ENCODE measurements at places on chromosomes 3 and 15.

DNA sequence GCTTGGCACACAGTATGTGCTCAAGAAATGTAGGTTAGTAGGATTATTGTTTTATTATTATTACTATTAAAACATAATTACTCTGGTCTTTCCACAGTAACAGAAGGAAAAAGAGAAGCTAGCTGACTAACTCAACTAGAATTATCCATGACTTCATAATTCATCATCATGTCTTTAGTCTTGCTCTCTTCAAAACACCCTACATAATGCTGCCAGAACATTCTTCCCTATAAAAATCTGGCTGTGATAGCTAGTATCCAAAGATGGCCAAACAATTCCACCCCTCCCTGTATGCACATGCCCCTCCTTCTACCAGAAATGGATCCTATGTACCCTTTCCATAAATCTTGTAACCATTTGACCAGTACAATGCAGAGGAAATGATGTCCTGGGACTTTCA is 48.8 kb upstream of the SRGAP3 start:
- DNase-seq: no peak

- no peak for DNase-seq
Observed at GRCh38 chr3:17850448-17850847, 108.0 kb upstream of the TBC1D5 start.

- DNase-seq: no peak
Observed at GRCh38 chr15:44024155-44024554, 170.9 kb downstream of the FRMD5 start.

GRCh38 chr3:27880969-27881892 is 159.1 kb upstream of the EOMES start:
- DNase-seq: no peak

- DNase-seq: peak; percentile 47
Observed at GRCh38 chr3:133532951-133533350, 40.5 kb upstream of the CDV3 start.

GRCh38 chr15:40332113-40332781 is 8.5 kb downstream of the CCDC9B start:
- no peak for DNase-seq

- DNase-seq: no peak
Observed at GRCh38 chr15:69535101-69535638, 82.6 kb downstream of the RPLP1 start.

DNA sequence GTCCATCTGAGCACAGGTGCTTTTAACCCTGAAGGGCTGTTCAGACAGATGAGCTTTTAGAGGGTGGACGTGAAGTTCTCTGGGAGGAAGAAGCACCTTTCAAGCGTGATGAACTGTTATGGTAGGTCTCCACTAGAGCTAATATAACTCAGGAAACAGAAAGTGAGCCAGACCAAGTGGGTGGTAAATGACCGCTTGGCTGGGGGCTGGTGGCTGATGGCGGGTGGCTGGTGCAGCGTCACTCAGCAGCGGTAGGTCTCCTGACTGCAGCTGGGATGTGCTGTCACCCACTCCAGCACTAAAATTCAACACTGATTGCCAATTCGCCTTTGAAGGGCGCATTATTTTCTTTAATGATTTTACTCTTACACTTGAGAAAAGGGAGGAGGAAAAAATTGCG is 31.2 kb upstream of the LACTB start:
- DNase-seq: no peak

GRCh38 chr3:71063773-71064290 is 519.7 kb downstream of the FOXP1 start:
- peak; percentile 68 for DNase-seq

GRCh38 chr3:188242436-188243123 is 88.6 kb downstream of the LPP start:
- DNase-seq: no peak

DNA sequence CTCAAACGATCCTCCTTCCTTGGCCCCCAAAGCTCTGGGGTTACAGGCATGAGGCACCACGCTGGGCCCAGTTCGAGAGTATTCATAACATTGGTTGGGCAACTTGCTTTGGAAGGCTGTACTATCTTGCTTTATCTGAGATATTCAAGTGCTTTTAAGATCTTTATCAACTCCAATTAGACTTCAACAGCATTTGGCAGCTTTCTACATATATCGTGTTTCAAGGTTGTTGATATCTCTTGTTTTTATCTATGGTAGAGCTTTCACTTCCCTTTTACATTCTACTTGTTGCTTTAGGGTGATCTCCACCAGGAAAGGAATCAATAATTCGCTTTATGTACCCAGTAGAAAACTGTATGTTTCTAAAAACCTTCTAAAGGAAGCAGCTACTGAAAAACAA is 395.3 kb downstream of the IL5RA start:
- no peak for DNase-seq

DNA sequence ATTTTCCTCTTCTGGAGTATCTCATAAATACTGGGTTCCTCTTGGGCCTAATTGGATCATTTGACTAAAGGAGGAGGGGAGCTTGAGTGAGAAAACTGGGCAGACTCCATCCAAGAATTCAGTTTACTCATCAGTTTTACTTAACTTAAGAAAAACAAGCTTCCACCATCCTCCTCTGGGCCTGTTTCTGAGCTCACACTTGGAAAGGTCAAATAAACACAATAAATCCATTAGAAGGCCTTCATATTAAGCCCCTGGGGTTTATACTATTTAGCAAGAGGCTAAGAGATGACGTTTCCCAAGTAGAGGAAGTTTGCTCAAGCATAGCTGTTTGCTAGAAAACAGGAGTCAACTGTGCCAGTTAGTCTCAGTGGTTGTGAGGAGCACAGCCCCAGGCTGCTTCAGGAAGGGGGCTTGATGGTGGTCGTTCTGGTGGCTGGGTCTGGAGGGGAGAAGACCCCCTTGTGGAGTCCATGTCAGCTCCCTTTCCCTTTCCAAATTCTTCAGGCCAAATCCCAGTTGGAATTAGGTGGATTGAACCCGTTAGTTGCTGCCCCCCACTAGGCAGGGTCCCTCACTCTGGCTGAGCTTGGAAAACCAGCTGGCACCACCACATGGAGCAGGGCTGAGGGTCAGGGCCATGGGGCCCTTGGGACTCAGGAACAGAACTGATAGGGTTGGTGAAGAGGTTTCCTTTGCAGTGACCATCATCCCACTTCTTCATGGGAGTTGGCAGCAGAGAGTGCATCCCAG is 64.8 kb downstream of the SPSB4 start:
- DNase-seq: peak; percentile 99

GRCh38 chr3:179179979-179180759 is 32.0 kb downstream of the PIK3CA start:
- peak; percentile 36 for DNase-seq

DNA sequence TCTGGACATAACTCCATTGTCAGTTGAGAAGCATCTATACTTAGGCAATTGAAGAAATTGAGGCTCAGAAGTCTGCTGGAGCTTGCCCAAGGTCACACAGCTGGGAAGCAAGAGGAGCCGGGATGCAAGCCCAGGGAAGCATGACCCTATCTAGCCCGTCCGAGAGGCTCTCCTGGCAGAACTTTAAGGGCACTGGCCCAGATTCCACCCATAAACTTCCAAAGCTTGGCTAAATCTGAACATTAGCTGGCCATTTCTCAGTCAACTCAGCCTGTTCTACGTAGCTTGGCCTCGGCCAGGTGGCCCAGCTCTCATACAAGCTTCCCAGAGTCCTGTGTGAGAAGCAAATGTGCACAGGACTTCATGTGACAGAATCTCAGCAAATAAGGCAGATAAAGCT is 75.8 kb downstream of the LRIG1 start:
- peak; percentile 81 for DNase-seq

GRCh38 chr3:62329971-62330370 is 43.4 kb downstream of the FEZF2 start:
- DNase-seq: no peak

DNA sequence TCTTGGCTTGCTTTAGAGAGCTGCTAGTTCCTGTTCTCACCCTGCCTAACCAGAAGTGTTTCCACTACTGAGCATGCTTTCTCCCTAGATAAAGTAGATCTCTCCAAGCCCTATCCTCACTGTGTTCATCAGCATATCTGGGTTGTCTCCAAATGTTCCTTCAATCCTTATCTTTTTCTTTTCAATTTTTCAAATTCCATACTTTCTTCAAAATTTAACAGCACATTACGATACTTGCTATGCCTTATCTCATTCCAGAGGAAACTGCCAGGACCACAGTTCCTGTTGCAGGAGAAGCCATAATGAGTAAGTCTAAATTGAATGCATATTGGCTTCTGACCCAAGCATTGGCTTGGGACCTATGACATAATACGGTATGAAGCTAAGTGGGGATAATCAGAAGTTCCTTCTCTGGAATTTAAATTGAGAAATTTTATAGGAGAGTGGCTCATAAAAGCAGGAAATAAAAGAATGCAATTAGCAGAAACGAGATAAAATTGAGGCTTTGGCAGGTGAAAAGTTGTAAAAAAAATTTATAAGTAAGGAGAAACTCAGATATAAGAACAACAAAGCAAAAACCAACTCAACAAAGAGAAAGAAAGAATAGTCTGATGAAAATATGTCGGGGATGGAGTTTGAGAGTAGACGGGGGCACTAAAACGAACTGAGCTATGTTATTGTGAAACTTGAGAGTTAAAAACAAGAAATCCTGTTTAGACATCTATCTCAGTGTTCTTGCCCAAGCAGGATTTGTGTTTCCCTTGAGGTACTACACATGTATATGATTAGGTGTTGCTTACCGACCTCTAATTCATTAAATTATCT is 631.7 kb upstream of the CCDC54 start:
- peak; percentile 40 for DNase-seq

- no peak for DNase-seq
Observed at GRCh38 chr3:154223519-154223918, 100.8 kb downstream of the DHX36 start.

GRCh38 chr3:187183903-187184302 is 13.4 kb upstream of the RTP1 start:
- no peak for DNase-seq

GRCh38 chr15:92161039-92161670 is 232.5 kb upstream of the ST8SIA2 start:
- no peak for DNase-seq

GRCh38 chr3:108610651-108611050 is 21.1 kb downstream of the DZIP3 start:
- no peak for DNase-seq

DNA sequence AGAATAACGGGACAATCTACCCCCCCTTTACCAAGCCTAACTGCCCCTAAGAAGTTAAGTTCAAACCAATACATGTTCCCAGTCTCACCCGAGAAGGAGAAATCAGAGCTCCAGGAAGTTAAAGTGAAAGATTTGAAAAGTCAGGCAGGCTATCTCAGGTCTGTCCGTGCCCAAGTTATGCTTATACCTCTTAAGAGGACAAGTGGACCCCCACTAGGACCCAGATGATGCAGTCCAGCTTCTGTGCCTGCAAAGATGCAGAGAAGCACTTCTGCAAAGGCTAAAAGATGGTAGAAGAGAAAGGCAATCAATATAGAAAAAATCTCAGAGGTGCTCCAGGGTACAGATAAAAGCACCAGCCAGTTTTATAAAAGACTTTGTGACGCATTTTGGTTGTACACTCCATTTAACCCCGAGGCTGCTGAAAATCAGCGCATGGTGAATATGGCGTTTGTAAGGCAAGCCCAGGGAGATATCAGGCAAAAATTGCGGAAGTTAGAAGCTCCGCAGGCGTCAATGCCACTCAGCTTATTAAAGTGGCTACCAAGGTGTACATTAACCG is 9.8 kb upstream of the SLC9C1 start:
- DNase-seq: peak; percentile 71

DNA sequence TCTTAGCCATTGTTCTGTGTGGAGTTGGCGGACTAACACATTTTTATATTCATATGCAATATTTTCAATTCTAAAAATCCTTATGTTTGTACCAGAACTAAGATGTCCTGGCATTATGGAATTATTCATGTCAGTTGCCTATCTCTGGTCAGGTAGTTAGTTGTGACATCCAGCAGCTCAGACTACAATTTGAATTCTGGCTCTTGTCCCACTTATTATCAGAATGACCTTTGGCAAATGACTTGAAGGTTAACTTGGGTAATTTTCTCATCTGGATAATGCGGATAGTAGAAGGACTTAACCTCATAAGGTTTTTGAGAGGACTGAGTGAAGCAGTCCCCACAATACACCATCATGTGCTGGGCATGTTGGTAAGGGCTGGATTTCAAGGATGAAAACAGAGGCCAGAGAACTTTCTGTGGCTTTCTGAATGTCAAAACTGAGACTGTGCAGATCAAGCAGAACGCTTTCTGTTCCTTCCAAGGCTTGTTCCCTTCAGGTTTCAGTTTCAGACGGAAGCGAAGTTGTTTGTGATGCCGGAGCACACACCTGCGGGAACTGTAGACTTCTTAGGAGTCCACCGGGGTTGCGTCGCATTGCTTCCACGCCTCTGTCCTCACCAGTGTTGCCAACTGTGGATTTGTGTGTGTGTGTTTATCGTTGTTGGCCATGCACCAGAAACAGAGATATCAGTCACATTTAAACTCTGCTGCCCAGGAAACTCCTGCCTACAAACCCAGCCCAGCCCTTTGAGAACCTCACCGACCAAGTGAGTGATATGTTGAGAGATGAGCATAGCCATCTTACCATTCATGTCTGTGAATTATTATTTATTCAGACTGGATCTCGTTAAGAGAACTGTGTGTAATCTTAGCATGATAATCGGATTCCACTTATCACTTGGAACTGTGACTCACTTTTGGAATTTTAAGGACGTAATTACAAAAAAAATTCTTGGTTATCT is 76.0 kb downstream of the PTPRG start:
- DNase-seq: peak; percentile 41

DNA sequence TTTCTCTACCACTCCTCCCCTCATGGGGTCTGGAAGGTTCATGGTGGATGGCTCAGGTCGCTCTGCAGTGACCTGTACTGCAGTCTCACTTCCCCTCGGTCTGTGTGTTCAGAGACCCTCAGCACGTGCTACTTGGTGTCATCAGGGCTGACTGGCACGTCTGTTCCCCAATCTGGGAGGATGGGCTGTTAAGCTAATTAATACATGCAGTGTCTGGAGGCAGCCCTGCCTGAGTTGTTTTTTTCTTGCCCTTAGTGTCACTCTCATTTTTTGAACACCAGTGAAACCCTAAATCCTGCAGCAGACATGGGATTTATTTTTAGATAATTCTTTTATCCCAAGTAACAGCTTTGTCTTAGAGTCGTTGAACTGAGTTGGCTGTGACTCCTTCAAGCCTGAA is 64.6 kb downstream of the ARNT2 start:
- no peak for DNase-seq

DNA sequence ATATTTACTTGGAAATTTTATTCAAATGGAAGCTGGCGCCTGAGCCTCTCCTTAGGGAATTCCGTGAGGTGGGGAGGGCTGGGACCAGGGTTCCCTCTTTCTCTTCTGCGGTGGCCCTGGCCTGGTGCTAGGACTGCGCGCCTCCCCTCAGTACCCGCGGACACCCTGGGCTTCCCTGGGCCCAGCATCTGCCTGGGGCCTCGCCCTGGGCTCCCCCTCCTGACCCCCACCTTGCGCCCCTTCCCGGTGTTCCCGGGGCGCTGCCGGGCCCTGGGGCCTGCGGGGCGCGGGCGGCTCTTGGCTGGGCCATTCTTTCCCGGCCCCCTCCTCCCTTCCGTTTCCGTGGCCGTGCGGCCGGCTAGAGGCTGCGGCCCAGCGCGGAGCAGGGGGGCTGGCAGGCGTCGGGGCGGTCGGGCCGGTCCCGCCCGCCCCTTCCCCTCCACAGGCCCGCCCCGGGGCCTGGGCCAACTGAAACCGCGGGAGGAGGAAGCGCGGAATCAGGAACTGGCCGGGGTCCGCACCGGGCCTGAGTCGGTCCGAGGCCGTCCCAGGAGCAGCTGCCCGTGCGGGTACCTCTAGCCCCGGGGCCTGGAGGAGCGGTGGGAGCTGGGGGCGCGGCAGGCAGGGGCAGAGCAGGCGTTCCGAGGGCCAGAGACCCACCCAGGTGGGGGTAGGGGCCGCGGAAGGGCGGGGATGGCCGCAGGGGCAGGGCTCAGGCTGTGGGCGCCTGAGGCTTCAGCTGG is at the start of gene FES:
Gene FES (plus strand): TSS at position 529 of the 743 bp plus-strand sequence. CDS start 542 bp downstream, outside the sequence.
- DNase-seq: peak; percentile 93

Measured in muscle of leg (tissue), 16 donors.